Ammon's horn (tissue), 1 donor: ENCODE measurements at places on chromosomes 4 and X.
A peak's percentile ranks its signal among the peaks of the same experiment; 100 is the strongest.

GRCh38 chr4:26491449-26492170 lies 1.3 kb upstream of the CCKAR start:
- no peak for DNase-seq

GRCh38 chrX:17078031-17078720 lies 131.7 kb downstream of the REPS2 start:
- no peak for DNase-seq

DNA sequence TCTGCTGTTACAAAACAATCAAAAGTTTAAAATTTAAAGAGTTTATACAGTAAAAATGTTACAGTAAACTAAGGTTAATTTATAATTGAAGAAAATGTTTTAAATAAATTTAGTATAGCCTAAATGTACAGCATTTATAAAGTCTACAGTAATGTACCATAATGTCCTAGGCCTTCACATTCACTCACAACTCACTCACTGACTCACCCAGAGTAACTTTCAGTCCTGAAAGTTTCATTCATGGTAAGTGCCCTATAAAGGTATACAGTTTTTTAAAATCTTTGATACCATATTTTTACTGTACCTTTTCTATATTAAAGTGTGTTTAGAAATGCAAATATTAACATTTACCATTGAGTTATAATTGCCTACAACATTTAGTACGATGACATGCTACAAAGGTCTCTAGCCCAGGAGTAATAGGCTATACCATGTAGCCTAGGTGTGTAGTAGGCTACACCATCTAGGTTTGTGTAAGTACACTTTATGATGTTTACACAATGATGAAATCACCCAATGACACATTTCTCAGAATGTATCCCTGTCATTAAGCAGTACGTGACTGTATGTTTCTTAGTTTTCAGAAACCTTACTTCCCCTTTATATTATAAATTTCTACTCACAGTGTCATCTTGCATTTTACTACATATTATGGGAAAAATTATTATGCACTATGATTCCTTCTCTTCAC lies 320.8 kb downstream of the ADAM29 start:
- no peak for DNase-seq

- DNase-seq = peak; percentile 3
These were observed 526.0 kb downstream of the CFAP47 start for GRCh38 chrX:36445566-36445965.

DNA sequence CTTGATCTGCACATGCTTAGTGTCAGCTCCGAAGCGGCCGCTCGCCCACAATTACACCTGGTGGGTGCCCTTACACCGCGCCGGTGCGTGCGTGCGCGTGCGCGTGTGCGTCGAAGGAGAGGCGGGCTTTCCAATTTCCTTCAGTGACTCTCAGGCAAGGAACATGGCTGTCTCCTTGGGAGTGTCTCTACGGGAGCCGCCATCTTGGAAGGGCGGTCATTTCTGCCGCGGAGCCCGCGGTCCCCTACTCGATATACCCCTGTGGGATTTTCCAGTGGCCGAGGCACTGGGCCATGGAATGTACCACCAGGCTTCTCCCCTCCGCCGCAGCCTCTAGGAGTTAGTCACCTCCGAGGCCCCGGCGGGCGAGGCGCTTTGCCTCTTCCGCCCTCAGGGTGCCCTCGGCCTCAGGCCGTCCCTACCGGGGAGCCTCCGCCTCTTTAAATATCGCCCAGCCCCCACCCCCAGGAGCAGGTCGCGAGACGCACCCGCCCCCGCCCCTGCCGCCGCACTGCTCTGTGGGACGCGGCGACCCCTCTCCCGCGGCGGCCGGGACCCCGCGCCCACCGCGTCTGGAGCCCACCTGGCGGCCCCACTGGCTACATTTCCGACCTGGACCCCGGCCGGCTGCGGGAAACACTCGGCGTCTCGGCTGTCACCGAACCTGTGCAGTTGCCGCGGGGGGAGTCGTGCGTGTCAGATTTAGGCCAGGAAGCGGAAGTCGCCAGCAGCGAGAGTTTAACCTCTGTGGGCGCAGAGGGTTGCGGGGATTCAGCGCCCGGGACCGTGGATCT lies at the start of gene ZNF41:
Gene ZNF41 (minus strand): TSS at position 711 of the 794 bp plus-strand sequence. CDS start 15,741 bp downstream, outside the sequence.
- peak; percentile 82 for DNase-seq

- no peak for DNase-seq
These were observed 43.7 kb downstream of the DDX3X start for GRCh38 chrX:41377624-41378023.

GRCh38 chrX:24395775-24396174 lies 35.3 kb downstream of the SUPT20HL1 start:
- DNase-seq = peak; percentile 80

- no peak for DNase-seq
These were observed 448.5 kb downstream of the TRAM1L1 start for GRCh38 chr4:116636917-116637316.

- DNase-seq = no peak
These were observed 10.3 kb downstream of the HADH start for GRCh38 chr4:107999932-108000539.

GRCh38 chr4:26466578-26467270 lies 23.6 kb downstream of the CCKAR start:
- no peak for DNase-seq

DNA sequence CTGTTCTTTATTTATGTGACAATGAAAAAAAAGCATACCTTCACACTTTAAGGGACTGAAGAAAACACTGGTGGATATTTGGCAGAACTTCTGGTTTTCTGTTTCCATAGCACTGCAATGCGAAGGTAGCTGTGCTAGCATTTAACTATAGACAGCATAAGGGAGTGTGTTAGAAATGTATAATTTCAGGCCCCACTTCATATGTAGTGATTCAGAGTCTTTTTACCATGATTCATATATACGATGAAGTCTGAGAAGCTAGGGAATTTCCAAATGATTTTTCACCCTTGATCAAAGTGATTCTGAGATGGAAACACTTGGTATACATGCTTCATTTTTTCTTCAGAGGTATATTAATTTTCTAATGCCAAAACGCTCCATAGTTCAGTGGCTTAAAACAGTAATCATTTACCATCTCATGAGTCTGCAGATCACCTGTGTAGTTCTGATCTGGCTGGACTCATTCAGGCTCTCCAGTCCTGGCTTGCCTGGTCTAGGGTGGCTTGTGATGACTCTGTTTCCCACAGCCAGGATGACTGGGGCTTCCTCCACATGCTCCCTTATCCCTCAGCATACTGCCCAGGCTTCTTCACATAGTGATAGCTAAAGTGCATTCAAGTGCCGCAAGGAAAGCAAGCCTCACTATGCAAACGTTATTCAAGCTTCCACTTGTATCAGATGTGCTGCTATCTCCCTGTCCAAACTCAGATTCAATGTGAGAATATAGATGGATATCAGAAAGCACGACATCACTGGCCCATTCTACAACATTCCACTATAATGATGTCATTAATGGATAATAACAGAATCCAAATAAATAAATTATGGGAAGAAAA lies 790.1 kb downstream of the TECRL start:
- no peak for DNase-seq

GRCh38 chrX:143635915-143636314 lies at the start of gene SLITRK4:
Gene SLITRK4 (minus strand): TSS chrX:143636101. CDS start chrX:143631108, 4,993 bp downstream.
- DNase-seq = peak; percentile 18

DNA sequence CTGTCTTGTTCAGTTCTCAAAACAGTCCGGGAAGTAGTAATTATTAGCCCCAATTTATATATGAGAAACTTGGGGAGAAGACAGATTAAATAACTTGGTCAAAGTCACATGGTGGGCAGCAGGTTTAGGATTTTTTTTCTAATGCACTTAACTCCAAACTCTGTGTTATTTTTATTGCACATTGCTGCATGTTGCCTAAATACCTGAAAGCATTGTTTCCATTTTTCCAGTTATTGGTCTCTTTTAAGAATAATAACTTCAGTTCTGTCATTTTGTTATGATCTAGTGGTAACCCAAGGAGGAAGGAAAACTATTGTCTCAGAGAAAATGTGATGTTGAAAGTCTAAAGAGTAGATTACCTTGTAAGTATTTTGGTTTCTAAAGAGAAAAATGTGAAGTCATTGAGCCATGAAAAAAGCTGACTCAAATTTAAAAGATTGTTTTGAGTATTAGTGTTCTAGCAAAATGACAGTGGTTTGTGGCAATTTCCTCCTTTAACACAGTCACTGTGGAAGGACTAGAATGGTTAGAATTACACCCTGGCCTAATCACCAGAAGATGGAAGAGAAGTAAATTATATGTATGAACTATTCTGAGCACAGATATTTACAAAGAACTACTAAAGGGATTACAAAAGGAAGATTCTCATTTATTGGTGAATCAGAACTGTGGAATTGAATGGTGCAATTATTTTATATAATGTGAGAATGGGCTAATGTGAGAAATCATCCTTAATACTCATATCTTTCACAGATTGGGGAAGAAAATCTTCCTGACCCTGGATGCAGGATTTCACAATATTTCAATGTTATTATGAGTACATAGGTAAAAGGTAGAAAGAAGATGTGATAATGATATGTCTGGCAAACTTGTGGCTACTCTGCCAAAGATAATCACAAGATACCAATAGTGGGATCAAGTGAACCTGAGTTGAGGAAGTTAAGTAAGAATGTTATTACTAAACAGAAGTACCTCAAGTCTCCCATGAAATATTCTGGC lies 21.7 kb upstream of the CXCL8 start:
- DNase-seq = no peak

DNA sequence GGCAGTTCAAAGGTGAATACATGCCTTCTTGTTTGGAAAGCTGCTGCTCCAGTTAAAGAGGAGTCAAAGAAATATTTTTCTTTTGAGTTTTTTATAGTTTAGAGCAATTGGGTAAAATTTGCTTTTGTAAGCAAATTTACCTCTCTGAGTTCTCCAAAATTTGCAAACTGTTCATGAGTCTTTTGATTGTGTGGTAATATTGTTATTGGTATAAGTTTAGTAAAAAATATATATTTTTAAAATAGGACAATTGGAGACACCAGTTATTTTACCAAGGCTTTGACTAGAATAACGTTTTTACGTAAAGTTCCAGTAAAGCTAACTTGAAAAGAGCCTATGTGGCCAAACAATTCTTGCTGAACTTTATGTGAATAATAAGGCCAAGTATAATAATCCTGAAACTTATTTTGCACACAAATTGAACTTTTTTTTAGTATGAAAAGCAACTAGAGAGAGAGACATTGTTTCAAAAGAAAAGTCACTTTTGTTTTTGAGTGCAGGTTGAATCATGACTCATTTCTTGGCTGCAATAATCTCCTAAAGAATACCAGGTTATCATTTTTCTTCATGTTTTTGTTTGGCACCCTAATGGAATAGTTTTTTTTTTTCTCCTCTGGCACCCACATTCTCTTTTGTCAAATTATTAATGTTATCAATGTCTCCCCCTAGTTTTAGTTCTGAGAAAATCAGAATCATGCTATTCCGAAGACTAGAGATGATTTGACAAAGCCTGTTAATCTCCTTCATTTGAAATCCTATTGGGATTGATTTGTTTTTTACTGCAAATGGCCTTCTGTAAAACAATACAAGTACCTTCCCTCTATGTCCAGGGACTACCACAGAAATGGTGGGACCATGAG lies 57.1 kb downstream of the UGT2B10 start:
- no peak for DNase-seq

GRCh38 chrX:34300871-34301270 lies 168.8 kb upstream of the FAM47A start:
- DNase-seq = peak; percentile 59

DNA sequence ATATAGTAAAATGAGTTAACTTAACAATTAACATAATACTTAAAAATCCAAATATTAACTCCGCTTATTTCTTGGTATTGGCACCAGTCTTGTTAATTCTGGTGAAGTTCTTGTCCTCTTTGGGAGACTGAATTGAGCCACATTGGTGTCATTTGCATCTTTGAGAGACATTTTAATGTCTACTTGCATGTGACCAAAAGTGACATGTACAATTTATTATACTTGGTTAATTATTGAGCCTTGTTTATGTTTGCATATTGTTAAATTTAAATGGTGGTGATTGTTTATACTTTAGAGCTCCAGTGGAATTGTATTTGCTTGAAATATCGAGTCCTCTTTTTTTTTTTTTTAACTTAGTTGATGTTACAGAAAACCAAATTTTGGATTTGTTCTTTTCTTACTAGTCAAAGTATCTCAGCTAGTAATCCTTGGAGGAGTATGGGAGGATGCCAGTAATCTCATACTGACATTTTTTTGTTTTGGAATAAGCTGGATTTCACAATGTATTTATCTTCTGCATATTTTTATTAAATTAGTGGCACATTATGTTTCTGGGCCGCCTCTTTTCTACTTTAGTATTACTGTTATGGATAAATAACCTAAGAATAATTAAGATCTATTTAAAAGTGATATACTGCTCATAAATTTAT lies 3.9 kb downstream of the SPCS3 start:
- DNase-seq = no peak

- DNase-seq = no peak
These were observed 4.1 kb upstream of the CD99L2 start for GRCh38 chrX:150902434-150903109.

- DNase-seq = no peak
These were observed 14.6 kb downstream of the RBBP7 start for GRCh38 chrX:16855363-16856075.

GRCh38 chr4:4420421-4420820 lies 33.5 kb downstream of the NSG1 start:
- no peak for DNase-seq

GRCh38 chrX:129323115-129323514 lies 200.2 kb downstream of the SMARCA1 start:
- no peak for DNase-seq

- DNase-seq = no peak
These were observed 16.7 kb upstream of the MCF2 start for GRCh38 chrX:139724626-139725025.

DNA sequence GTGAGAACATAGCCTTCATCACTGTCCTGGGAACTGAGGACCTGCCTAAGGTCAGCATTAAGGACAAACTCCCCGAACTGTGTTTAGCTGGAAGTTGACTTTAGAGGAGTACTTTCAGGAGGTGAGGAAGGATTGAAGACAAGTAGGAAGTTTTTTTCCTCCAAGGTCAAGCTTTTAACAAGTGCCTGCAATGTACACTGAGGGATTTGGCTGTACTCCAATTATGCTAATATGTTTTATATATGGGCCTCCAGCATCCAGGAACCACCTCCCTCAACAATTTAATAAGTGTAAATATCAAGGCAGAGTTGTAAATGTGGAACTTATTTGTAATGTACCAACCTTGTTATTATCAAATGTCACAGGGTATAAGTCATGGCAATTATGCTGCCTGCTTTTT lies 726.2 kb downstream of the RPA4 start:
- DNase-seq = no peak

GRCh38 chr4:184313702-184314659 lies 96.3 kb upstream of the ENPP6 start:
- peak; percentile 24 for DNase-seq

DNA sequence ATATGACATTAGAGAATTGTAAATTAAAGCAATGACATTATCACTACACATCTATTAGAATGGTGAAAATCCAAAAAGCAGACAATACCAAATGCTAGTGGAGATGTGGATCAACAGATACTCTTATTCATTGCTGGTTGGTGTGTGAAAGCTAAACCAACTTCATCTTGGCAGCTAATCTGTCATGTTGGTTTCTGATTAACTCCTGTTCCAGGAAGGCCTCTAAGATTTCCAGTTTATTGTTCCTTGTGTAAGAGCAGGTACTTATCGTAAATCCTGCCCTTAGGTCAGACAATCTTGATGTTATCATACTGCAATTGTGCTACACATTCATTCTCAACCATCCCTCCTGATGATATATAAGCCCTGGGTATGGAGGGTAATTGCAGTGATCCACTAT lies 809.0 kb upstream of the DIAPH2 start:
- no peak for DNase-seq
